Right lobe of liver (tissue), 6 donors: ENCODE measurements at places on chromosomes 7 and 10.

- no peak for DNase-seq
Measured at GRCh38 chr7:293681-294439, 3.9 kb downstream of the FOXL3 start.

DNA sequence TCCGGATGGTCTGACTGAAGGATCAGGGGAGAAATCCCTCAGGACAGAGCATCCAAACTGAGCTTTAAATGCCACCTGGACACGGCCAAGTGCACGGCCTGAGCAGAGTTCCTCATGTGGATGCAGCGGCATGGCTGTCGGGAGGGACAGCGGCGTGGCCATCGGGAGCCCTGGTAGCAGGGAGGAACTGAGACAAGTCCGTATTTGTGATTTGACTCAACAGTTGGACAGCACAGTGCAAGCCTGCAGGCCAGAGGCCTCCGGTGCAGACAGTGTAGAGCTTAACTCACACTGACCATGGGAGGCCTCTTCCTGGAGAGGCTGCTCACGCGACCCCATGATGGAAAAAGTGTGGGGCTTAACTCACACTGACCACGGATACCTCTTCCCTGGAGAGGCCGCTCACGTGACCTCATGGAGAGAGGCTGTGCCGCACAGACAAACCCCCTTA, 207.4 kb downstream of the DIP2C start:
- DNase-seq: peak; percentile 38

DNA sequence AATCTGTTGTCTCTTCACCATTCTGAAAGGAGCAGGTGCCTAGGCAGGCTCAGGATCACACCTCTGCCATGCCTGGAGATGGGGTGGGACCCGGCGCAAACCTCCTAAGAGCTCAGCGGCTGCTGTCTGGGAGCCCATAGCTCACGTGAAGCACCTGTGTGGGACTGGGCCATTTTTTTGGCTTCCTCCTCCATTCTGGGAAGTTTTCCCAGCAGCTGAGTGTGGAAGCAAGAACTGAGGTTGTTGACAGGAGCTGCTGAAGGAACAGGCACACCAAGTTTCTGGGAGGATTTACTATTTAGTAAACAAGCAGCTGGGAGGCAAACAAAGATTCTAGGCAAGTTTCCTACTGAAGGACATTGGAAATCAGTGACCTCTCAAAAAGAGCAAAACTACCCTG, 77.3 kb downstream of the FAM13C start:
- DNase-seq: no peak

GRCh38 chr10:70853038-70853437, 35.3 kb downstream of the PCBD1 start:
- no peak for DNase-seq

DNA sequence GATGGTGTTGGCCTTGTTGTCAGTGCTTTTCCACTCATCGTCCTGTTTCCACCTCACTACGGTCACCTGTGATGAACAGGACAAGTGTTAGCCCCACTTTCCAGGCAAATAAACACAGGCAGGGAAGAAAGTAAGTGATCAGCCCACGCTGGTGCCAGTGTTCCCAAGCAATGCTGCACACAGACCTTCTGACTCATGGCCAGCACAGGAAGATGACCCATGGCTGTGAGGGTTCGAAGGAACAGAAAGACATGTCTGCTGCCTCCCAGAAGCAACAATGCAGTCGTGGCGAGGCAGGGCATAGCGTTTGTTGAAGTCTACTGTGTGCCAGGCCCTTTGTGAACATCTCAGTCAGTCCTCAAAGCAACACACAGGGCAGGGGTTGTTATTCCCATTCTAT, 35.7 kb downstream of the SLC29A3 start:
- DNase-seq: no peak

GRCh38 chr10:50503661-50504320, 120.0 kb downstream of the SGMS1 start:
- DNase-seq: no peak

DNA sequence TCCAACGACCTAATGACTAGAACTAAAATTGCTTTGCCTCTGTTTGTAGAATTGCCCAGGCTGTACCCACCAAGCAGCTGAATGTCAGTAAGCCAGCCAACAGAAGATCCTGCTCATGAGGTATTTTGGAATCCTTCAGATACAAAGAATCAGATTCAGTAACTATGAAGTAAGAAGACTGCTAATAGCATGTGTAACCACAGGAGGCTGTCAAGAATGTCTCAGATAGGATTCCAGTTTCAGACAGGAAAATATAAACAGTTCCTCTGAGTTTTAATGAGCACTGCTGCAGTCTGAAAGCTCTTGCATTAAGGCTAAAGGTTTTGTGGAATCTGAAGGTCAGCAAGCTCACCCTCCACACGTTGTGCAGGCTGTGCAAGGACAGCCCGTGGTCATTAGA, 112.6 kb upstream of the ADAM12 start:
- no peak for DNase-seq

DNA sequence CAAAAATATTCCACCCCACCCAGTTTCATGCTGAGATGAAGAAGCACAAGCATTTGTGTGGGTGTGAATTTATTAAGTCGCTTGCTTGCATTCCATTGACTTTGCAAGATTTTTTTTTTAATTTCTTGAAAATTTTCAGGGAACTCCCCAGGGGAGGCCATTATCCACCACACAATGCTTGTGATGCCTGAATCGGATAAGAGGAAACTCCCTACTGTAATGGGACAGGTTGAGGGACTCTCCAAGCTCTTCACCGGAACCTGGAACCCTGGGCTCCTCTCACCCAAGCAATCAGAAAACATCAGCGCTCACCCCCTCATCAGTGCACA, 153.6 kb upstream of the ZMIZ1 start:
- no peak for DNase-seq

DNA sequence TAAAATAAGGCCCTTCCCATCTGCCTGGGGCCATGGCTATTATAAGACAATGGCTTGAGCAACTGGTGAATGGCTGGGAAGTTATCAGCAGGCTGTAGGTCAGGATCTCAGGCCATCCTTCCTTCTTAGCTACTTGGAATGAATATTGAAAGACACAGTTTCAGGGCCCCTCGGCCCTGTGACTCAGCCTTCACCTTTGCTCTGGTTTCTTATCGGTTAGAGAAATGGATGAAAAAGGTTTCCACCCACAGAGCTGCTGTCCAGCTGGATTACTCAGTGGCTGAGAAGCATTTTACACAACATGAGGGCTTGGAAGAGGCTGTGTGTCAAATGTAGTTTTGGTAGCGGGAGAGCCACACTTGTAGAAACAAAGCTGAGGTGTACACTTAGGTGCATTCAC, 9.4 kb downstream of the ACSL5 start:
- DNase-seq: no peak

GRCh38 chr10:132247943-132248342, 59.8 kb downstream of the STK32C start:
- no peak for DNase-seq

GRCh38 chr7:91596287-91596686, 284.2 kb downstream of the MTERF1 start:
- no peak for DNase-seq
